ENCODE measurements at places on chromosomes 7 and 10.

- no peak for DNase-seq
Measured at GRCh38 chr10:122557516-122557915, 3.0 kb upstream of the DMBT1 start.

DNA sequence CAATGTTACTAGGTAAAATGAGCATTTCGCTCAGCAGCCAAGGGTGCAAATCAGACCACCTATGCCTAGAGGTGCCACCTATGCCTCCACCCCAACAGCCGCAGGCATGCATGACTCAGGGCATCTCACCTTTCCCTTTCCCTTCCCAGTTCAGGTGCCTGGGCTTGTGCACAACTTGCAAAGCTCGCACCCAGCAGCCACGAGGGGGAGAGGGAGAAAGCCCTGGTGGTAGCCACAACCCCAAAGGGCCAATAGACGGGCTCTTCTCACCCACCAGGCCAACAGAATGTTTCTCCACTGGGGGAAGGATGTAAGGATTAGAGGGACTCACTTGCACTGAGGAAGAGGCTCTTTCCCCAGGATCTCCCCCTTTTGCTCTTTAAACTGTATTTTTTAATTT, 462.3 kb upstream of the PCDH15 start:
- DNase-seq = no peak

- DNase-seq = no peak
Measured at GRCh38 chr7:94996369-94996768, 89.0 kb downstream of the PPP1R9A start.

DNA sequence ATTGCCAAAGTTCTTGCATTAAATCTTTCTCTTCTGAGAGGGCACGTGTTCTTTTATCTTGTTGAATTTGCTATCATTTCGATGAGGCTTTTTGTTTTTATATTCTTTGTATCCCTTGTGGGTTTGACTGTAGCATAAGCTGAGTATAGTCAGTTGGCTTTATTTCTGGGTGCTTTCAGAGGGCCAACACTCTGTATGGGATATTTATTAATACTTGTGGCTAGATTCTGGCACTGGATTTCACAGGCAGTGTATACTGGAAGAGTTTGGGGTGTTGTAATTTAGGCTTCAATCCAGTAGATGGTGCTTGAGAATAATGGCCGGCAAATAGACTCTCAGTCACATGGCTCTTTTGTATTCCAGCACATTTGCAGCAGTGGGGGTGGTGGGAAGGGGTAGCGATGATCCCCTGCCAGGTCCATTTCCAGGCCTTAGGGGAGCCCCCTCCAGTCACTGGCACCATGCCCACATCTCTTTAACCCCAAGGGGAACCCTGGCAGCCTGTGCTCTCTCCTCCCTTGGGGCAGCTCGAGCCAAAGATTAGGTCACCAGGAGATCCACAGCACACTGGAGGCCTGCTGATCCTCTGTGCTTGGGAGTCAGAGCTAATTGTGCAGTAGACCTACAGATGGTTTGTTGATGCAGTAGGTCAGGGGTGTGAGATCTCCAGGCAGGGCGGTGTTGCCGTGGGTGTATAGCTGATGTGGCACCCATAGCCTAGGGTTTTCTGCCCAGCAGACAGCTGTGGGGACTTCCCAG, 81.8 kb downstream of the PTPN20 start:
- DNase-seq = no peak

DNA sequence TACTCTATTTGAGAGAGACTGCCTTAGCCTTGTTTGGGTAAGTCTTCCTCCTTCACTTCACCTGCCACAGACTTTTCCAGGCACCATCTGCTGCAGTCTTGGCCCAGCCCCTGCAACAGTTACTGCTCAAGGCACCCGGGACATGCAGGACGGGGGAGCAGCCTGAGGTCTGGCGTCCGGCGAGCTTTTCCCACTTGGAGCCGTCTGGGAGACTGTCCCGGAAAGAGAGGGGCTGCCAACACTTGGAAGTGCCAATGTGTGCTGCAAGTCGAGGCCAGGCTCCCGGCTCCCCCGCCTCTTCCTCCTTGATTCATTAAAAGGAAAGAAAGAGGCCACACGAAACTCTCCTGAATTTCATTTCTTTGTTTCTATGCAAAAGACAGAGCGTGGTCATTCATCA, 13.7 kb downstream of the HTRA1 start:
- no peak for DNase-seq

Data from CD14-positive monocyte (primary cell).